A549 treated with GW870086 at 1 μM for 4 hours (cell line): ENCODE measurements at places on chromosomes 11 and 22. TPM values are rescaled to one million over a fixed set of nuclear protein-coding genes. Genes with fewer than 3 reads are reported as not detected.

Gene C11orf21
- not detected in 5 replicates for total RNA-seq

Gene RGL4
- total RNA-seq = not detected in 5 replicates

Gene MMP3
- total RNA-seq = 0.17 to 0.28 TPM in 2 of 5 replicates, not detected in the others

Gene C11orf86
- 60.1 to 99.8 TPM (median 85.5 TPM) in 5 replicates for total RNA-seq

Gene MMP7
- total RNA-seq = 22.8 to 33.8 TPM (median 24.6 TPM) in 5 replicates

Gene CECR2
- total RNA-seq = 0.05 to 0.14 TPM (median 0.08 TPM) in 5 replicates

Gene TRIM49D1
- total RNA-seq = 0.07 to 0.39 TPM (median 0.22 TPM) in 5 replicates

Gene APOBEC3B
- total RNA-seq = 26.1 to 31.0 TPM (median 29.1 TPM) in 5 replicates

Gene FIBIN
- total RNA-seq = not detected in 5 replicates

Gene FGF19
- 0.09 to 0.13 TPM (median 0.10 TPM) in 5 replicates for total RNA-seq

Gene MMP8
- total RNA-seq = not detected in 5 replicates

Gene CENPM
- total RNA-seq = 29.6 to 42.1 TPM (median 36.4 TPM) in 5 replicates

Gene LGR4
- 32.1 to 50.3 TPM (median 44.6 TPM) in 5 replicates for total RNA-seq
